Activated T-helper 1 cell treated with anti-CD3 and anti-CD28 coated beads, Interleukin-2, amount 50 U/mL, for 16 hours (primary cell): ENCODE measurements at places on chromosomes 5 and 9.
A peak's percentile ranks its signal among the peaks of the same experiment; 100 is the strongest.

DNA sequence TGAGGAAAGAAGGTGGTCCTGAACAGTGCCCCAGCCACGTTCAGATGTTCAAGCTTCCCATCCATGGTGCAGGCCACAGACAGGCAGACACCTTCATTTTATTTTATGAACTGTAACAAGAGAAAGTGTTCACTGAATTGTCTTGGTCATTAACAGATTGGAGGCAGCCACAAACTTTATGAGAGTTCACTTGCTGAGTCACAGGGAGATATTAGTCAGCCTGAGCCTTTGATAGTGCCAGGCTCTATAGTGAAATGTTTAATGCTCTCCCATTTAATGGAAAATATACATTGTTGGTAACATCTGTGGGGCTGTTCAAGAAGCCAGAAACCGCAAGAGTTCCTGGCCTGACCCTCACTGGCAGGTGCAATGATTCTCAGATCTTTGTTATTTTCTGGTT, 237.0 kb downstream of the TENT4A start:
- DNase-seq: no peak

GRCh38 chr5:98768160-98768959, 5.1 kb upstream of the RGMB start:
- no peak for DNase-seq

GRCh38 chr5:173733021-173733420, 116.6 kb upstream of the BOD1 start:
- no peak for DNase-seq

- DNase-seq: no peak
Observed at GRCh38 chr9:71897577-71897976, 13.4 kb downstream of the ABHD17B start.

DNA sequence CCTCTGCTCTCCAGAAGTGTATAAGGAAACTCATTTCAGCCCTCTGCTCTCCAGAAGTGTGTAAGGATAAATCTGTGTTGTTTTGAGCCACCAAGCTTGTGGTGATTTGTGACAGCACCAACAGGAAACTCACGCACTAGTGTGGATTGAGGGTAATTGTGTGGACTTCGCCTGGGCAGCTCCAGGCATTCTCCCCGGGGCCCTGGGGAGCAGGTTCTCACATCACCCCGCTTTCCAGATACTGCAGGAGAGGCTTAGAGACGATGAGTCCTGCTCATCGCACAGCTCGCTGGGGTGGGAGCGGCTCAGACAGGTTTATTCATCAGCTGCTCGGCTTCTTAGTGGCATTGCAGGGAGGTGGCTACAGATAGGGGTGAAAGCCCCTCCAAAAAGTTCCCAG, 38.4 kb upstream of the RNF130 start:
- DNase-seq: no peak

DNA sequence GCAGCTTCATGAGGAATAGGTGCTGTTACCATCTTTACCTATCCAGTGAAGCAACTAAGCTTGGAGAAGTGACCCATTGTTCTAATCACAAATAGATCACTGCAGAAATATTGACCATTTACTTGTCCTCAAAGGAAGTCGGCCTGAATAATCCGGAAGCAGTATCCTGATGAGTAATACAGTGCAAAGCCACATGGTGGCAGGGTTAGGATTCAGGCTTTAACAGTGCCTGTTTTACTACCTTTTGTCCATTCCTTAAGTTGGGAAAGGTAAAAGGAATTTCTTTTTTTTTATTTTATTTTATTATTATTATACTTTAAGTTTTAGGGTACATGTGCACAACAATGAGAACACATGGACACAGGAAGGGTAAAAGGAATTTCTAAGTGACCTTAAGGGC, 336.3 kb downstream of the KDM4C start:
- DNase-seq: no peak

DNA sequence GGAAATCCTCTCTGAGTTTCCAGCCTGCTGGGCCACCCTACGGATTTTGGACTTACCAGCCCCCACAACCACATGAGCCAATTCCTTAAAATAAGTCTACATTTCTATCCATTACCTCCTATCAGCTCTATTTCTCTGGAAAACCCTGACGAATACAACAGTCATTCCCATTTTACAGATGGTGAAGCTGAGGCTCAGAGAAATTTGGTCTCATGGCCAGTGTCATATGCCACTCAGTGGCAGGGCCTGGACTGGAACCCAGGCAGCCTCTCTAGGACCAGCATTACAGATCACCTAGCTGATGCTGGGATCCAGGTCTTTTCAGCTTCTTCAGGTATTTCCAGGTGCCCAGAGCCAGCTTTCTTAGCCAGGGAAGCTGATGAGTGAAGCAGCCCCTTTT, 45.0 kb upstream of the SH3PXD2B start:
- DNase-seq: no peak

DNA sequence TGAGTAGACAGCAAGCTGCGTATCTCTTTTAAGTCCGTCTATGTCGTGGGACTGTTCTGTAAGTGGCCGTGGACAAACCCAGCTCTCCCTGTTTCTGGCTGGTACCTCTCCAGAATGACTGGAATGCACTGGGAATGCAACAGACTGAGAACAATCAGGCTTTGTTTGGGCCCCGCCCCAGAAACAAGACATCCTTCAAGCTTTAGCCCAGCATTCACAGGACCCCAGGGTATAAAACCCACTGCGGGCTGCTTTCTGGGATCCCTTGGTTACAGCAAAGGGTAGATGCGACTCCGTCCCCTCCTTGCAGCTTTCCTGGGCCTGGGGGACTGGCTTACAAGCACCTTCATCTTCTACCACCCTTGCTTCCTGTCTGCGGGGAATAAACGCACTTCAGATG, 45.6 kb upstream of the SPTLC1 start:
- DNase-seq: no peak

GRCh38 chr9:20552874-20553557, 69.3 kb downstream of the MLLT3 start:
- DNase-seq: no peak

- no peak for DNase-seq
Observed at GRCh38 chr5:59222687-59223511, 640.0 kb downstream of the RAB3C start.

DNA sequence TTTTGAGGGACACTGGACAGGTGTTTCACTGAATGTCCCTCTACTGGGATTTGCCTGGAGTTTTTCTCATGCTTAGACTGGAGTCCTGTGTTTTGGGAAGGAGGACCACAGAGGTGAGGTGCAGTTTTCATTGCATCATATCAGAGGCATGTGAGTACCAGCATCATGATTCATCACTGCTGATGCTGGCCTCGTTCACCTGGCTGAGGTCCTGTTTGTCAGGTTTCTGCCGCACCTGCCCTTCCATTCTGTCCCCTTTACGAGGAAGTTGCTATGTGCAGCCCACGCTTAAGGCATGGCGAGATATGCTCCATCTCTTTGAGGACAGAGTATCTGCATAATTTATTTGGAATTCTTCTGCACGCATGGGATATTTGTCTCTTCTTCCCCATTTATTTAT, 162.1 kb downstream of the TENT4A start:
- no peak for DNase-seq

GRCh38 chr9:120974181-120974580, 47.6 kb upstream of the TRAF1 start:
- DNase-seq: no peak

DNA sequence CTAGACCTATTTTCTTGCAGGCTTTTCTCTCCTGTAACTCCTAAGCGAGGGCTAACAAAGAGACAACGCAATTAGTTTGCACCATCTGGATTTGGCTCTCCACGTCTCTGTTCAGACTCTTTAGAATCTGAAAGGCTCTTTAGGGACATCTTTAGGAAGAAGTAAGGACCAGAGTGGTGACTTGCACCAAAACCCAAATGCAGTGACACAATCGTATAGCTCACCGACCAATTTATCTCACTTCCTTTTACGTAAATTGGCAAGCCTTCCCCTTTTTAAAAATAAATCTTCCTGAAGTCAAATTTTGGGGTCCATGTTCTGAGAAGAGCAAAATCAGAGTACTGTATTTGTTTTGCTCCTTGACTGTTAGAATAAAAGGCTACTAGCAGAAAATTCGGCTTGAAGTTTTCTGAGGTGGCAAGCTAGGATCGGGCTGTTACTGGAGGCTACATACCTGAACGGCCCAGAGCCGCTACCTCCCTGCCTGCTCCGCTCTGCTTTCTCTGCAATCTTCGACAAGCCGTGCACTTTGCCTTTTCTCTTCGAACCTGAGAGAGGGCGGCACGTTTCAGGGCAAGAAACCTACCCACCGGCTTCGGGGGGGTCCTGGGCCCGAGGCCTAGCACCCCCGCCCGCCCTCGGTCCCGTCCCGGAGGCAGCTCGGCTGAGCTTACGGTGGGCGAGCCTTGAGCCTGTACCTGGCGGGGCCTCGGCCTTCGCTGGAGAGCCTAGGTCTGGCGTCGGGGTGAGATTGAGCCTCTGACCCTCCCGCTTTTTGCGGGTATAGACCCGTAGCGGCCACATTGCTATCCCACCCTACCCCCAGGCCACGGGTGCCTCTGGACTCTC, 537 bp downstream of the MEIKIN start:
- no peak for DNase-seq

- DNase-seq: no peak
Observed at GRCh38 chr5:157384971-157385709, 74.9 kb upstream of the NIPAL4 start.

- DNase-seq: no peak
Observed at GRCh38 chr5:34655354-34655991, 655 bp upstream of the RAI14 start.

DNA sequence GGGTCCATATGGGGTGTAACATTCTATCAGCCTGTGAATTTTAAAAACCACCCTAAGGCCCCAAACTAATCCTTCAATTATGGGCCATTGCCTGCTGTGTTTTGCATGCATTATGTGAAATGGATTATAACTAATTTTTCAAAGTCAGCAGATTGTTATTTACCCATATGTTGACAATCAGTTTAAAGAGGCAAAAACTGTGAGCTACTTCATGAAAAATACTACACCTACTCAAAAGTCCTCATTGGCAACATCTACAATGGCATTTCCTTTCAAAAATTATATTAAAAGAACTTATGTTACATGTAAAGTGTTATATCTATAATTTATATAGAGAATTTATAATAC, 49.0 kb upstream of the KIF2A start:
- DNase-seq: no peak

DNA sequence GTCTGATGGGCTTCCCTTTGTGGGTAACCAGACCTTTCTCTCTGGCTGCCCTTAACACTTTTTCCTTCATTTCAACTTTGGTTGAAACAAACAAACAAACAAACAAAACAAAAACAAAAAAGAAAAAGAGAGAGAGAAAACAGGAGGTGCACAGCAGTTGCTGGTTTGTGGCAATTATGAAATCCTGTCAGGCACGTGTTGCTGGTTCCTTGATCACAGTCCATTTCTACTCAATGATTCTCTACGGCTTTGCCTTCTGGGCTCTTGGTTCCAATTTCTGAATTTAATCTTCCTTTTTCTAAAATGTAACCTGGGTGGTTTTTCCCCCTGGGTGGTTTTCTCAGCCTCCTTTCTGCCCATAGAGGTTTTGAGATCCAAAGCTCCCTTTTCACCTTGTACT, 17.8 kb upstream of the PANK3 start:
- DNase-seq: no peak

DNA sequence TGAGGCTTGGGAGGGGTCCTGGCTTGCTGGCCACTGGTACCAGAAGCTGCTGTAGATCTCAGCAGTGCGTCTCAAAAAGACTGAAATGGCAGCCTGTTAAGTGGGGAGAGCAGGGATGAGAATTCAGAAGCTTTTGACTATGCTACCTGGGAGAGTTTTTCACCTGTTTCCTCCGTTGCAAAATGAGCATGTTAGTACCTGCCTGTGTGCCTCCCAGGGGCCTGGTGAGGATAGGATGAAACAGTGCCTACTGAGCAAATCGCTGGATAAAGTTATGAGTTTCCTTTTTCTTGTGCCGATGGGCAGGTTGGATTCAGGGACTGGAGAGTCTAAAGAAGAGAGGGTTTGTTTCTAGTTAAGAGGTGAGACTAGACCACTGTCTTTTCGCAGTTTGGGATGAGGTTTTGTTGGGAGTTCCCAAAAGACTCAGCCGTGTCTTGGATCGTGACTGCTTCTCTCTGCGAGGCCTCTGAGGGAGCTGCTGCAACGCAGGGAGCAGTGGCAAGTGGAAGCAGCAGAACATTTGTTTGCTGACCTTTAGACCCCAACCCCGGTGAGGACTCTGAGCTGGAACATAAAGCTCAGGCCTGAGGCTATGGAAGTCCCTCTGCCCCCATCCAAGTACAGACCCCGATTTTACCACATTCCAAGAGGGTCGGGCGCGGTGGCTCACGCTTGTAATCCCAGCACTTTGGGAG, 1.4 kb downstream of the RALGPS1 start:
- DNase-seq: no peak

- DNase-seq: no peak
Observed at GRCh38 chr9:76707510-76707909, 56.7 kb upstream of the PCA3 start.

- DNase-seq: no peak
Observed at GRCh38 chr5:116922532-116922931, 347.9 kb upstream of the SEMA6A start.

- no peak for DNase-seq
Observed at GRCh38 chr5:8843771-8844170, 702.1 kb downstream of the SEMA5A start.

DNA sequence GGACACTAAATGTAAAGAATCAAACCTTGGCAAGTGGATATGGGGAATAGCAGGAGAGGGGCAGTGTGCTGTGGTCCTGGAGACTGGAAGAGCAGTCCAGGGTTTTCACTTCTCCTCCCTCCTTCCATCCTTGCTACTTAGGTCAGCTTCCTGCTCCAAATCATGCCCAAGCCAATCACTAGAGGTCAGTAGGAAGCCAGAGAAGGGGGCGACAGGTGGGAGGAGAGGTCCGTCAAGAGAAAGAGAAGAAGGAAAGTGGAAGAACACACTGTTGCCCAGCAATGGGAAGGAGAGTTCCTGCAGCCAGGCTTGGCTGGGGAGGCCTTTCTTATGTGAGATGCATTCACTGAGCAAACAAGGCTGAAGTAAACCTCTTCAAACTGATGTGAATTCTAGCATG, 289.6 kb downstream of the DTWD2 start:
- no peak for DNase-seq

GRCh38 chr9:18397076-18397475, 76.9 kb upstream of the ADAMTSL1 start:
- DNase-seq: no peak

DNA sequence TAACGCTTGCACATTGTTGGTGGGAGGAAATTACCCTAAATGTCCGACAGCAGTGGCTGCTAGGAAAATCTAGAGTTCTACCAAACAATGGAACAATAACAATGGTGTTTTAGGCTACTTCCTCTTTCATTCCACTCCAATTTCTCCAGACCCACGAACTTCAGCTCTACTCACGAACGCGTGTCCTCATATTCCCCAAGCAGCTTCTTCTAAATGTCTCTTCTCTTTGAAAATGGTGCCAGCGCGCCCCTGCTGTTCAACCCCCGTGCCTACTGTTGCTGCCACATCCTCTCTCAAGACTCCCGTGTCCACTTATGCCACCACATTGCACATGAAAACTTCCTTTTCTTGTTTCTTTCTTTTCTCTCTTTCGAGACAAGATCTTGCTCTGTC, 25.6 kb downstream of the OR2V2 start:
- peak; percentile 58 for DNase-seq

GRCh38 chr9:73531051-73531532, 379.4 kb downstream of the ANXA1 start:
- DNase-seq: no peak
